ENCODE measurements at places on chromosomes 13 and 19. TPM values are rescaled to one million over a fixed set of nuclear protein-coding genes. Genes with fewer than 3 reads are reported as not detected.

- no peaks in the 10 kb centered on the region for H3K36me3 ChIP-seq
- no peak overlapping the region for H3K27ac ChIP-seq
- H3K27me3 ChIP-seq: peaks cover 10% of the 10 kb centered on the region
- H3K4me3 ChIP-seq: no peak overlapping the region
Observed at GRCh38 chr13:31351376-31351775, 151.6 kb downstream of the B3GLCT start.

DNA sequence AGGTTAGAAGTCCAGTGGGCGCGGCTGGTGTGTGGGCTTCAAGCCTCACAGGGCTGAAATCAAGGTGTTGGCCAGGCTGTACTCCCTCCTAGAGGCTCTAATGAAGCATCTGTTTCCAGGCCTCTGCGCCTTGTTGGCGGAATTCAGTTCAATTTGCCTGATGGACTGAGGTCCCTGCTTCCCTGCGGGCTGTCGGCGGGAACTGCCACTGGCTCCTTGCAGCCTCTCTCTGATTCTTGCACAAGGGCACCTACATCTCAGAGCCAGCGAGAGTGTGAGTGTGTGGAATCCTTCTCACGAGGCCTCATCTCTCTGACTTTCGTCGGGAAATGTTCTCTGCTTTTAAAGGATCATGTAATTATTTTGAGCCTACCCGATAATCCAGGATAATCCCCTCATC, 128.6 kb downstream of the DLEU7 start:
- no peaks in the 10 kb centered on the region for H3K36me3 ChIP-seq
- no peak overlapping the region for H3K4me3 ChIP-seq
- DNase-seq: no peak

DNA sequence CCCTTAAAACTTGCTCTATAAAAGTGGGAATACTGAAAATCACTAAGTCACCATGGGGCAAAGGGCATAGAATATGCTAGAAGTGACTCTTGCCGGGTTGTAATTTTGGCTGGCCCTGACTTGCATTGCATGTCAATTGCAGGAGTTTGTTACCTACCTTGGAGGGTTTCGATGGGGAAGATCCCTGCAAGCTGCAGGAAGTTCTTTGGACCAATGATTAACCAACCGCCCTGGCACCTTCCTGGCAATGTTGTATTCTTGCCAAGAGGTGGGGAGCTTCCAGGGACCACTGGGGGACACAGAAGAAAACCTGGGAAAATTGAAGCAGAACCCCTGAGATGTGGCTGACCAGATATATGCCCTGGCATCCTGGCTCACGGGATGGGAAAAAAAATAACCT, 235.8 kb downstream of the B3GLCT start:
- H3K27me3 ChIP-seq: no peaks in the 10 kb centered on the region
- no peaks in the 10 kb centered on the region for H3K4me1 ChIP-seq
- no peak for DNase-seq
- no peak overlapping the region for H3K27ac ChIP-seq
- no peaks in the 10 kb centered on the region for H3K36me3 ChIP-seq

DNA sequence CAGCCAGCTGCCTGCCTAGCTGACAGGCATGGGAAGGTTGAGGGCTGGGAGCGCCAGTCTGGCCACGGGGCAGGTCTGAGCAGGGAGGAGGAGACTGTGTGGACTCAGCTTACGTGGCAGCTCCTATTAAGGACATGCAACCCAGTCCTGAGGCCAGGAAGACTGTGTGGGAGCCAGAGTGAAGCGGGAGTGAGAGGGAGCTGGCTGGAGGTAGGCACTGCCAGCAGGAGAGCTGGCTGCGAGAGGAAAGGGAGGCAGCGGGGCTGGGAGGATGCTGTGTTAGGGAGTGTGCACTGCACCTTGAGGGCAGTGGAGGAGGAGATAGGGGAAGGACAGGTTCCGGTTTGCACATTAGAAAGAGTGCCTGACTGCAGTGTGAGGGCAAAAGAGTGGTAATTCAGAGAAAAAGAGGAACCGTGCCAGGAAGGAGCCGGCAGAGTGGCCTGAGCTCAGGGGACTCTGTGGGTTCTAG, 99.2 kb downstream of the SLC7A1 start:
- no peaks in the 10 kb centered on the region for H3K36me3 ChIP-seq
- no peak overlapping the region for H3K27ac ChIP-seq
- no peaks in the 10 kb centered on the region for H3K4me1 ChIP-seq
- DNase-seq: no peak
- H3K27me3 ChIP-seq: peaks cover 4% of the 10 kb centered on the region

GRCh38 chr19:52200044-52200443, 10.2 kb downstream of the PPP2R1A start:
- H3K27ac ChIP-seq: peak overlapping the region; percentile 25
- H3K4me3 ChIP-seq: no peak overlapping the region
- no peaks in the 10 kb centered on the region for H3K27me3 ChIP-seq
- H3K36me3 ChIP-seq: peaks cover 21% of the 10 kb centered on the region
- DNase-seq: no peak

GRCh38 chr19:37954421-37954874, 47.4 kb downstream of the SIPA1L3 start:
- no peaks in the 10 kb centered on the region for H3K27me3 ChIP-seq
- peak; percentile 47 for DNase-seq
- peaks cover 11% of the 10 kb centered on the region for H3K4me1 ChIP-seq
- no peak overlapping the region for H3K4me3 ChIP-seq

DNA sequence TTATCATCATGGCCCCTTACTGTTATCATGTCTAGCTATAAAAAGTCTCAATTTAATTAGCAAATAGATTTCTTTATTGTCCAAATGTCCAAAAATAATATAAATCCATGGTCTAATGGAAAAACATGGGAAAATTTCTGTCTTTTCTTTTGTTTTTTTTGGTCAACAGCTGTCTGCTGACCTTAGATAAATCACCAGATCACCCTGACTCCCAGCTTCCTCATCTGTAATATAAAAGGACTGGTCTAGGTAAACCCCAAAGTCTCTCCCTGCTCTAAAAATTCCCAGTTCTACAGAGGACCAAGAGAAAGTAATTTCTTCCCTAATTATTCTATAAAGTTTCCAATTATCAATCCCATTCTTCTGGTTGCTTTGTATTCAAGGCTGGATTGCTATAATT, 30.7 kb upstream of the RCBTB2 start:
- no peak for DNase-seq
- H3K36me3 ChIP-seq: no peaks in the 10 kb centered on the region
- no peaks in the 10 kb centered on the region for H3K27me3 ChIP-seq
- no peak overlapping the region for H3K4me3 ChIP-seq

Gene TPGS1
- 44.1 TPM for total RNA-seq

Gene ZNF540
- total RNA-seq: 0.40 TPM

Gene PRTN3
- not detected for total RNA-seq
